ENCODE measurements at places on chromosomes 3 and 15.

GRCh38 chr15:45773149-45773548 lies 138.3 kb downstream of the SQOR start:
- no peak for DNase-seq

- DNase-seq, result no peak
These were observed 5.0 kb upstream of the MYL3 start for GRCh38 chr3:46868287-46868686.

DNA sequence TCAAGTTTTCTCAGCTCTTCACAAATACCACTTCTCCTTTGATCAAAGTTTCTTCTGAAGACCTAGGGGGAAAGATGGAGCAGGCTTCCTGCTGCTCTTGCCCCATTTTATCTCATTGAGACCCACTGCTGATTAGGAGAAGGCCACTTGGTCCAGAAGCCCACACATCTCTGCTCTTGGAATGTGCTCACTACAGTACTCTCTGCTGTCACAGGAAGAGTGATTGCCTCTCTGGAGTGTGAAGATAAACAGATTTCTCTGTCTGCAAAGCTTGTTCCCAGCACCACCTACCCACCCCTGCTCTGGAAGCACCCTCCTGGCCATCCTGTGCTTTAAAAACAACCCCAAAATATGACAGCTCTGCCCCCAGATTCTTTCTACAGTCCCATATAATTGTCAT lies 41.3 kb upstream of the PRTG start:
- no peak for DNase-seq

GRCh38 chr3:127748754-127749327 lies 73.5 kb downstream of the MGLL start:
- no peak for DNase-seq

DNA sequence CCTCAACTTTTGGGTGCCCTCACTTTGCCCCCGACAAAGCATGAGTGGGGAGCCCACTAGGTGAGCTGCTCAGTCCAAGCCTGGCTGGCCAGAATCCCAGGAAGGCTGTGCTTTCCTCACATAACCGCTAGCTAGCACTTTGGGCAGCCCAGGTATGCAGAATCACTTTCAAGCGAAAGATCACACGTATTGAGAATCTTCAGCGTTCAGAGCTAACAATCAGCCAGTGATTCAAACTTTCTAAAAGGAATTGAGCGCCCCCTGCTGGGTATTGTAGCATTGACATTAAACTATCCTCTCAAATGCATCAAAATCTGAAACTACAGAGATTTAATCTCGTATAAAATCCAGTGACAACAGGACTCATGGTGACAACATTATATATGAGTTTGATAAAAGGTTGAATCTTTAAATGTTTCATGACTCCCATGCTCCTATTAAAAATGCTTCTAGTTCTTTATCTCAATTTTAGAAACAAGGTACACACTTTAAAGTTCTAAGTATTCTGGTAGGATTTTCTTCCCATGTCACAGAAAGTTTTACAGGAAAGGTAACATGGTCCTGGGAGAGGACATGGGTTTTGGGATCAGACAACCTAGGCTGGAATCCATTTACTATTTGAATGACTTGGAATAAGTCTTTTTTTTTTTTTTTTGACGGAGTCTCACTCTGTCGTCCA lies 11.8 kb downstream of the ANAPC13 start:
- peak; percentile 60 for DNase-seq

GRCh38 chr3:107660306-107660976 lies 137.7 kb downstream of the BBX start:
- peak; percentile 45 for DNase-seq

- DNase-seq, result no peak
These were observed 125.0 kb upstream of the LIPC start for GRCh38 chr15:58306591-58307312.

DNA sequence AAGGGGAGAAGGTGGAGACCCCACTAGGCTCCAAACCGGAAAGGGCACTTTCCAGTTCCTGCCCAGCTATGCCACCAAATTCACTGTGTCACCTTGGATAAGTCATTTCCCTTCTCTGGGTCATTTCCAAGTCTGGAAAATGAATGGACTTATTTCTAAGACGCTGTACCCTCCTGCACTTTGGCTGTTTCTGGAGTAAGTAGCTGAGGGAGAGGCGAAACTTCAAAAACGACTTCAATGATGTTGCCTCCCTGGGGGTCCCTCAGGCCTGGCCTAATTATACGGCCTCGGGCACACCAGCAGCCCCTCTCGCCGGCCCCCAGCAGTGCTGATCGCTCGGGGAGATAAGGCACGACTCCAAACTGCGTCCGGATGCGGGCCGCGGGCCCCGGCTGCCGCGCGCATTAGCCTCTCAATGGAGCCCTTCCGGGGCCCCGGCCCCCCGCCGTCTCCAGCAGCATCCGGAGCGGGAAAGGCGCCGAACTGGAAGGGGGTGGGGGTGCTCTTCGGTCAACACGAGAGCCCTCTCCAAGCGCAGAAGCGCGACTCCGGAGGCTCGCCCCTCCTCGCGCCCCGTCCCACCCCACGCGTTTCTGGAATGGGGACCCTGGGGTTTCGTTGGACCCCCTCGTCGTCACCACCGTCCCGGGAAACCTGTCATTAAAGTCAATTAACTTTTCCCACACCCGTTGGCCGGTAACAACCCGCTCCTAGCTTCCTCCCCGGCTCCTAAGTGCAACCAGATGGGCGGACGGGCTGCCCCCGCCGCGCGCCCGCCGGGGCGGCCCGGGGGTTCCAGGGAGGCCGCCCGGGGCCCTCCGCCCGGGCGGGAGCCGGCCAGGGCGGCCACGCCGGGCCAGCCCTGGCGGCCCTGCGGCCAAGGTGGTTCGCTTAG lies 4.8 kb downstream of the HES1 start:
- no peak for DNase-seq

Data from stromal cell of bone marrow (primary cell).